SIG-M5 (cell line): ENCODE measurements at places on chromosomes 2 and 18.

DNA sequence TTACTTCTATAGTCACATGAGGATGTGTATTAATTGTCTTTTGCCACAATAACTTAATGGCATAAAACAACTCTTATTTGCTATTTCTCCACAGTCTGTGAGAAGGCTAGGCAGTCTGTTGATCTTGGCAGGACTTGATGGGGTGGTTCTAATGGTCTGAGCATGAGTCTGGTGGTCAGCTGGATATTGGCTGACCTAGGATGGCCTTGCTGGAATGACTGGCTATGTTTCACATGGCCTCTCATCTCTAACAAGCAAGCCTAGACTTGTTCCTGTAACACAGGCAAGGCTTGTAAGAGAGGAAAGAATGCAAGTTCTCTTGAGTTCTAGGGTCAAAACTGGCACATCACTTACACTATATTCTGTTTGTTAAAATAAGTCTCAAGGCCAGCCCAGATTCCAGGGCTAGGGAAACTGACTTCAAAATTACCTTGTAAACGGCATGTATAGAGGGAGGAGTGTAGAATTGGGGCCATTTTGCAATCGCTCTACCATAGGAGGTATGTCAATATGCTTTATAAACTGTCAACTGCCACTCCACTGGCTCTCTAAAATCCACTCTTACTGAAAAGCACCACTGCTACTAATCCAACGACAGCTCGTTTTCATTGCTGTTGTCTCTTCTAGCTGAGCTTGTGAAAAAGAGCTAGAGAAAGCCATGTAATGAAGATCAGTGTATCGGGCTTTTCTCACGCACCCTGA, 325.0 kb upstream of the PKDCC start:
- DNase-seq: no peak

DNA sequence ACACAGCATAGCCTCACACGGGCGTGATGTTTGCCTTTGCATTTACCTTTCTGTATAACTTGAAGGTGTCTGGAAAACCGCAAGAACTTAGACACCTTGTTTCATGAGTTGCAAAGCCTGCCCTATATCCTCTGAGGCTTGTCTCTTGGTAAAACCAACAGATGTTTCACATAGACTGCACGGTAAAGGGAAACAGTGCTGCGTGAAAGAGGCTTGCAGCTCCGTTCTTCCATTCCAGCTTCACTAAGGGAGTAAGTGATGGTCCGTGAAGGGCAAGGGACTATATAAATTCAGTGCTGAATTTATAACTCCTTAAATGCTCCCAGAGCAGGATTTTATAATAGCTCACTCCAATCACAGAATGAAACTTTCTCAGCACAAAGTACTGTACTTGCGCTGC, 360.5 kb downstream of the SOX11 start:
- no peak for DNase-seq

GRCh38 chr18:45549290-45549689, 66.0 kb upstream of the SLC14A2 start:
- DNase-seq: no peak

GRCh38 chr2:63012541-63012940, 38.1 kb upstream of the OTX1 start:
- no peak for DNase-seq

DNA sequence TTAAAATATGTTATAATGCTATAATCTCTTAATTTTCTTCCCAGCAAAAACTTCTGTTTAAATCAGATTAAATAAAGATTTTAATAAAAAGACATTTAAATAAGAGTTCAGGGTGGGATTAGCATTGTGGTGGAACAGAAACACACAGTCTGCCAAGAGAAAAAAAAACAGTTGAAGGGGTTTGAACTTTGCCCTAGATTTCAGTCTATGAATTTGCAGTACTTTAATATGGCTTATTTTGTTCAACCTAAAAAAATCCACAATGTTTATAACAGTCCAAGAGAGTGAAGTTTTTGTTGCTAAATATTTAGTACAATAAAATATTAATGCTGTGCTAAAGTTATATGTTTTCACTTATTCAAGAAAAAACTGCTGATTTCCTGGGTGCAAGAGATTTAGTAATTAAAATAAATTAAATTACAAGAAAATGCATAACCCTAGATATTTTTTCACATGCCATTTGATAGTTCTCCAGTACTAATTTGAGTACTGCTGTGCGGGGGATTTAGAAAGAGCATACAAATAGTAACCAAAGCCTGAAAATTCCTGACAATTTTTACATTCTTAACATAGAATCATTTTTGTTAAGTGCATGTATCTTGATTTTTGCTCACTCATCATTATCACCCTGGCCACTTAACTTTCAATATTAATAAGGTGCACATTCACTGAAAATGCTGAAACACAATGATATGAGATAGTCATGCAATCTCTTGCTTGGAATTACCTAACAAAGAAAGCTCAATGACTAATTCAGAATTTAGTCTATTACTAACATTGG, 52.6 kb downstream of the SLC40A1 start:
- no peak for DNase-seq

DNA sequence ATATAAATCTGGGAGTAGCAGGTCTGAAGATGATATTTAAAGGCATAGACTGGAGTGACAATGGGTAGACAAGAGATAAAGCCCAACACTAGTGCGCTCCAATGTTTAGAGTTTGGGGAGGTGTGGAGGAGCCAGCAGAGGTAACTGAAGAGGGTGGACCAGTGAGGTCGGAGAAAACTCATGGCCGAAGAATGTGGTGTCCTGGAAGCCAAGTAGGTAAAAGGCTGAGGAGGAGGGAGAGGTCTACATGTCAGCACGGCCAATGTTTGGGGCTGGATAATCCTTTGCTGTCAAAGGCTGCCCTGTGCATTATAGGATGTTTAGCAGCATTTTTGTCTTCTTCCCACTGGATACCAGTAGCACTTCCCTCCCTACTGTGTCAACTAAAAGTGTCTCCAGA, 78.8 kb upstream of the KCNE4 start:
- DNase-seq: no peak

- no peak for DNase-seq
Measured at GRCh38 chr18:9177031-9177430, 40.5 kb downstream of the ANKRD12 start.

DNA sequence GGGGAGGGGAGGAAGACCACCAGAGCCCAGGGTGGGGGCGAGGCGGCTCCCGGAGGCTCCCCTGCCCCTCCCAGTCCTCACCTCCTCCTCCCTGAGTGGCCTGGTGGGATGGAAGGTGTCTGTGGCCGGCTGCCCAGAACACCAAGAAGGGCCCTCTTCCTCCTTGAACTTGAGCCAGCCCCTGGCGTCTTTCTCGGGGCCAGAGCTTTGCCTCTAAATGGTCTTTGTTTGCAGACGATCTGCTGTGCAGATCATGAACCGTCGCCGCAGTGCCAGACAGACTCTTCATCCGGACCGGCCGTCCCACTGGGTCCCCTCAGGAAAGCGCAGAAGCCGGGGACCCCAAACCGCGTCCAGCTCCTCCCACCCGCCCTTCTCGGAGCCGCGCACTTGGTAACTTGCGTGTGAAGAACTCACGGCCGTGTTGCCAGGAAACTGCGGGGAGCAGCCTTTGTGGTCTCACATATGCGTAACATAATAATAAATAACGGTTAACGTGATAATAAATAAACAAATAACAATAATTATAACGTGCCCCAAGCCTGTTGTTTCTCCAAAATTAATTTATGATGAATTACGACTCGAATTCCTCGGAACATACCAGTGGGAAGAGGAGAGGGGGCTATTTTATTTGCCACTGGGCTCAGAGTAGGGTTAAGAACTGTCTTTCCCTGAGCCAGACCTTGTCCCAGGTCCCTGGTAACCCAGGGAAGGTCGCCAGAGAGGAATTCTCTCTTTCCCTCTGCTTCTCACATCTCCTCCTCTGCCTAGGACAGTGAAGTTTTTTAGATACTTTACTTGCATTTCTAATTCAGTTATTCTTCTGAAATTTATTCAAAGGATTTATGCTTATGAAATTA, 41.0 kb downstream of the PTGR3 start:
- DNase-seq: no peak

DNA sequence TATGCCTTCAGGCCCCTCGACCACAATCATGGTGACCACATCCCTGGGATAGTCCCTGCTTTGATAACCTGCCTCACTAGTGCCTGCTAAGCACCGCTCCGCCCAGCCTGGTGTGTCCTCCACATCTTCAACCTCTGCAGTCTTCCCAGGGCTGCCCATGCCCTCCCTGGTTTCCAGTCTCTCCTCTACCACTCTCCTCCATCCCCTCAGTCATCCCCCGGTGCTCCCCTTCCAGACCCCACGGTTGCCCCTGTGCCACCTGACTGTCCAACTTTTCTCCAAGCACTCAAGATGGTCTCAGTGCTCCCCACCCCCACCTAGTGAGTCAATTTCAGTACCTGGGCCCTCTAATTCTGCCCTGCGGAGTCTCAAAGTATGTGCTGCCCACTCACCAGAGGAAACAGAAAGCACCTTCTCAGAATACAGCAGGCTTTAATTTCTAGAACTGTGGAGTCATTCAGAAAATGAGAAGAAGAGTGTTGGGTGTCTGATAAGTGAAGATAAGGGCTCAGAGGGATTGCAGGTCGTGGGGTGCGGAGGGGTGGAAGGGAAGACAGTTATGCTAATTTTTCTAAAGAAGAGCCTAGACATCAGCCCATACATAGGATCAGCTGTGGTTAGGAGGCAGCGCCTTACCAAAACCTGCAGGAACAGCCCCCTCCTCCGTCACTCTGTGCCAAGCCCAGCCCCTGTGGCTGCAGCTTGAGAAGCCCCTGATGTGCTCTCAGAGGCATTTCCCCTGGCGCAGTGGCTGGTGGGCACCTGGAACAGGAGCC, 53.6 kb upstream of the CAB39 start:
- DNase-seq: no peak

- DNase-seq: no peak
Measured at GRCh38 chr2:55431982-55432627, 12.4 kb upstream of the CCDC88A start.

DNA sequence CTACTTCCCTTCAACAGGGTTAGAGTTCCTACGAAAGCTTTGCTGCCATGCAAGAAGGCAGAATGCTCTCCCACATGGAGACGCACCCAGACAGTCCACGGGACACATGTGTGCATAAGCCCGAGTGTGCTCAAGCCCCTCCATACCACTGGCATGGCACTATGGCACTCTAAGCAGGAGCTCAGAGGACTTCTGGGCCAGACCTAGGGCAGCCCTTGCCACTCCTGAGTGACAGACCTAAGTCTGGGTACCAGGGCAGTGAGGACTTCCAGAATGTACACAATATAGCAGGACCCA, 11.4 kb upstream of the ARID5A start:
- no peak for DNase-seq

- no peak for DNase-seq
Measured at GRCh38 chr18:14975431-14975830, 227.5 kb downstream of the ANKRD30B start.

GRCh38 chr2:55269645-55269990, 587 bp upstream of the MTIF2 start:
- no peak for DNase-seq

- no peak for DNase-seq
Measured at GRCh38 chr2:217935235-217935879, 67.4 kb downstream of the TNS1 start.
